Ovary (tissue), 10 donors: ENCODE measurements at places on chromosomes 4 and X. TPM values are rescaled to one million over a fixed set of nuclear protein-coding genes. Genes with fewer than 3 reads are reported as not detected.

DNA sequence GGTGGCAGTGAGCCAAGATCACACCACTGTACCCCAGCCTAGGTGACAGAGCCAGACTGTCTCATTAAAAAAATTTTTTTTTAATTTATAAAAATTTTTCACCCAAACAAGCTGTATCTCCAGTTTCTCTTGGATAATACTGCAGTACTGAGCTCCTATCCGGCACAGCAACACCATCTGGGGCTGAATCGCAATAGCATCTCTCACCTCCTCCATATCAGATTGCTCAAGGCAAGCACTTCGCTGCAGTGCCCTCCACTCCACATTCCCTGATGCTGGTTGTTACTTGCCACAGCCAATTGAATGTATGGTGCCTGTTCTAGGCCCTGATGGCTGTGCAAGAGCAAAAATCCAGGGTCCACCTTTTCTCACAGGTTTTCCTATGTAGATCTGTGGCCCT, 69.3 kb upstream of the FAM241A start:
- no peaks in the 10 kb centered on the region for H3K4me1 ChIP-seq
- H3K27me3 ChIP-seq = no peaks in the 10 kb centered on the region
- no peak for DNase-seq

- H3K4me1 ChIP-seq = no peaks in the 10 kb centered on the region
- no peak overlapping the region for H3K27ac ChIP-seq
- no peak for DNase-seq
- H3K4me3 ChIP-seq = no peak overlapping the region
- no peaks in the 10 kb centered on the region for H3K27me3 ChIP-seq
- H3K36me3 ChIP-seq = no peaks in the 10 kb centered on the region
These were observed 578.2 kb downstream of the FAM133A start for GRCh38 chrX:94252211-94252610.

GRCh38 chr4:74338792-74339333, 26.1 kb upstream of the EREG start:
- no peak for DNase-seq
- H3K27ac ChIP-seq = no peak overlapping the region
- no peaks in the 10 kb centered on the region for H3K27me3 ChIP-seq

The GAGE12F gene
- total RNA-seq = not detected

The PAGE5 gene
- total RNA-seq = not detected

GRCh38 chrX:48514126-48514806, 5.5 kb downstream of the PORCN start:
- H3K27ac ChIP-seq = no peak overlapping the region
- H3K4me1 ChIP-seq = no peaks in the 10 kb centered on the region
- no peak overlapping the region for H3K4me3 ChIP-seq

GRCh38 chrX:9676738-9677097, 88.9 kb downstream of the GPR143 start:
- no peaks in the 10 kb centered on the region for H3K36me3 ChIP-seq
- no peak overlapping the region for H3K4me3 ChIP-seq
- H3K27ac ChIP-seq = no peak overlapping the region
- no peaks in the 10 kb centered on the region for H3K27me3 ChIP-seq
- no peak for DNase-seq
- no peaks in the 10 kb centered on the region for H3K4me1 ChIP-seq

GRCh38 chr4:21447301-21448054, 501.1 kb downstream of the KCNIP4 start:
- no peak for DNase-seq
- no peaks in the 10 kb centered on the region for H3K27me3 ChIP-seq
- no peak overlapping the region for H3K27ac ChIP-seq
- H3K36me3 ChIP-seq = no peaks in the 10 kb centered on the region
- H3K4me3 ChIP-seq = no peak overlapping the region
- no peaks in the 10 kb centered on the region for H3K4me1 ChIP-seq

The DCHS2 gene
- total RNA-seq = 3.9 TPM

DNA sequence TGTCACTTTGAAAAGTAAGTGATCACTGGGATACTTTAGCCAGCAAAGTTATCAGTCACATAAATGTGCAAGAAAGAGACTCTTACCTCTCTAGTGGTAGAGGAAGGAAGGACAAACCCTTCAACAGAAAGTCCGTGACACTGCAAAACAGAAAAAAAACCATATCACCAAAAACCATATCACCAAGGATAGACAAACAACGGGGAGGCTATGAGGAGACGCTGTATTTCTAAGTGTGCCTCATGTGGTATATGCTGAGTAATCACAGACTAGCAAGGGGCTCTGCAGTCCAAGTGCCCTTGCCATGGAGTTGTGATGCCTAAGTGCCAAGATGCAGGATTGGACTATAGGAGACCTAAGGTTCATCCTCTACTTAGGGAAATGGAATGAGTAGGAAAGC, 11.5 kb upstream of the HDAC8 start:
- DNase-seq = no peak
- H3K27me3 ChIP-seq = no peaks in the 10 kb centered on the region
- H3K4me3 ChIP-seq = no peak overlapping the region
- H3K27ac ChIP-seq = no peak overlapping the region
- H3K4me1 ChIP-seq = no peaks in the 10 kb centered on the region

The SPANXA2 gene
- not detected for total RNA-seq

The RHOXF2 gene
- not detected for total RNA-seq

The TEX13D gene
- not detected for total RNA-seq

The HEPH gene
- total RNA-seq = 20.3 TPM

The SUPT20HL2 gene
- 0.13 TPM for total RNA-seq

The PCSK1N gene
- 2.3 TPM for total RNA-seq

GRCh38 chr4:73692701-73693100, 47.7 kb upstream of the CXCL8 start:
- H3K4me1 ChIP-seq = no peaks in the 10 kb centered on the region
- no peaks in the 10 kb centered on the region for H3K27me3 ChIP-seq
- DNase-seq = no peak
- H3K4me3 ChIP-seq = no peak overlapping the region
- H3K27ac ChIP-seq = no peak overlapping the region

DNA sequence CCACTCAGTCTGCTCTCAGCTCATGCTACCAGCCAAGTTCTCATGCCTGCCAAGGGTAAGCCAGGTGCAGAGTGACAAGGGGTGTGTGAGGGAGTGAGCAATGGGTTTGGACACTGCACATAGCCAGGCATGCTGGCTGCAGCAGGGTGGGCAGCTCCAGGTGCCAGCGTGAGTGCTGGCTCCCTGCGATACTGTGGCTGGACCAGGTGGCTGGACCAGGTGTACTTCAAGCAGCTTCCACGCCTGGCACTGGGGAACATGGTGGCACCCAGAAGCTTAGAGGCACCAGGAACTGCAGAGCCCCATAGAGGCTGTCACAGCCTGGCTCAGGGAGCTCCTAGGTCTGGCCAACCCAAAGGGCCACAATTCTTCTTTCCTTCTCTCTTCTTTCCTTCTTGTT, 234.9 kb upstream of the GIMD1 start:
- no peak for DNase-seq
- no peaks in the 10 kb centered on the region for H3K27me3 ChIP-seq
- no peak overlapping the region for H3K27ac ChIP-seq
- H3K4me1 ChIP-seq = no peaks in the 10 kb centered on the region
- no peak overlapping the region for H3K4me3 ChIP-seq

GRCh38 chrX:131633285-131633917, 89.5 kb downstream of the OR13H1 start:
- no peak overlapping the region for H3K4me3 ChIP-seq
- H3K27ac ChIP-seq = no peak overlapping the region
- no peaks in the 10 kb centered on the region for H3K36me3 ChIP-seq
- no peaks in the 10 kb centered on the region for H3K27me3 ChIP-seq

The ANK2 gene
- 46.6 TPM for total RNA-seq

GRCh38 chr4:160238790-160239189, 1135.9 kb downstream of the RAPGEF2 start:
- H3K27ac ChIP-seq = no peak overlapping the region
- H3K36me3 ChIP-seq = no peaks in the 10 kb centered on the region
- no peaks in the 10 kb centered on the region for H3K27me3 ChIP-seq
- no peak for DNase-seq
- no peak overlapping the region for H3K4me3 ChIP-seq
- H3K4me1 ChIP-seq = no peaks in the 10 kb centered on the region

GRCh38 chr4:28092610-28093009, 1232.0 kb downstream of the STIM2 start:
- H3K27me3 ChIP-seq = no peaks in the 10 kb centered on the region
- no peak for DNase-seq
- no peaks in the 10 kb centered on the region for H3K36me3 ChIP-seq
- no peak overlapping the region for H3K4me3 ChIP-seq
- H3K27ac ChIP-seq = no peak overlapping the region

DNA sequence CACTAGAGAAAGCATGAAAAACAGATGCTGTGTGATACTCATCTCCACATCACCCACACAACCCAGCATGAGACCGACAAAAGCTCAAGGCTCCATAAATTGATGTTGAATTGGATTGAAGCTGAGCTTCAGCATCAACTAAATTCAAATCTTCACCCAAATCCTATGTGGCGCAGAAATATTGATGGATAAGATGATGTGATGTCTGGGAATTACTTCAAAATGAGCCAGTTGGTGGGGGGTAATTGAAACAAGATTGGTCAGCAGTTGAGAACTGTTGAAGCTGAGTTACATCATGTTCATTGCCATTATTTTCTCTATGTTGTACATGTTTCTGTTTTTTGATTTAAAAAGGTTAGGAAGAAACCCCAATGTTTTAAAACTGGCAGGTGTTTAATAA, 166.5 kb upstream of the STS start:
- H3K27ac ChIP-seq = no peak overlapping the region
- no peaks in the 10 kb centered on the region for H3K4me1 ChIP-seq
- DNase-seq = no peak
- H3K27me3 ChIP-seq = no peaks in the 10 kb centered on the region

The IRAK1 gene
- 53.5 TPM for total RNA-seq

DNA sequence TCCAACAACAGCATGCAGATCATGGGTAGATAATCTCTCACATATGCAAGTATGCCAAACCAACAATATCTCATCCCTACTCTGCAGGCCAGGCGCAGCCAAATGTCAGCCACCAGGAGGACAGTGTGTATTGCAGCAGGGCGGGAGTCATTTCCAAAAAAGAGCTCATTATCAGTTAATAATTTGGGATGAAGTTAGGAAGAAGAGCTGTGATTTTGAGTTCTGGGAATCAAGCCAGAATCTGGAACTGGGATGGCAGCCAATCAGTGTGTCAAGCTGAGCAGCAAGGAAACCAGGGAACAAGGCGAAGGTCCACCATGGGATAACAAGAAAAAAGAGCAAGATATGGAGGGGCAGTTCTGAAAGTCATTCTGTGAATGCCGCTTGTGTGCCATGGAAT, 88.2 kb upstream of the CAMK2D start:
- no peaks in the 10 kb centered on the region for H3K27me3 ChIP-seq
- H3K4me1 ChIP-seq = no peaks in the 10 kb centered on the region
- H3K4me3 ChIP-seq = no peak overlapping the region
- H3K27ac ChIP-seq = no peak overlapping the region
